ENCODE measurements at places on chromosomes 1 and 21.

DNA sequence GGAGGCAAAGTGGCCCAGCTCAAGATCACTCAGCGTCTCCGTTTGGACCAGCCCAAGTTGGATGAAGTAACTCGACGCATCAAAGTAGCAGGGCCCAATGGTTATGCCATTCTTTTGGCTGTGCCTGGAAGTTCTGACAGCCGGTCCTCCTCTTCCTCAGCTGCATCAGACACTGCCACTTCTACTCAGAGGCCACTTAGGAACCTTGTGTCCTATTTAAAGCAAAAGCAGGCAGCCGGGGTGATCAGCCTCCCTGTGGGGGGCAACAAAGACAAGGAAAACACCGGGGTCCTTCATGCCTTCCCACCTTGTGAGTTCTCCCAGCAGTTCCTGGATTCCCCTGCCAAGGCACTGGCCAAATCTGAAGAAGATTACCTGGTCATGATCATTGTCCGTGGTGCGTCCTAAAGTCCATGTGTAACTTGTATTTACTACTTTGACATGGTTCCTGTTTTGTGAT is 2.7 kb downstream of the RBM15 start:
- DNase-seq = no peak

DNA sequence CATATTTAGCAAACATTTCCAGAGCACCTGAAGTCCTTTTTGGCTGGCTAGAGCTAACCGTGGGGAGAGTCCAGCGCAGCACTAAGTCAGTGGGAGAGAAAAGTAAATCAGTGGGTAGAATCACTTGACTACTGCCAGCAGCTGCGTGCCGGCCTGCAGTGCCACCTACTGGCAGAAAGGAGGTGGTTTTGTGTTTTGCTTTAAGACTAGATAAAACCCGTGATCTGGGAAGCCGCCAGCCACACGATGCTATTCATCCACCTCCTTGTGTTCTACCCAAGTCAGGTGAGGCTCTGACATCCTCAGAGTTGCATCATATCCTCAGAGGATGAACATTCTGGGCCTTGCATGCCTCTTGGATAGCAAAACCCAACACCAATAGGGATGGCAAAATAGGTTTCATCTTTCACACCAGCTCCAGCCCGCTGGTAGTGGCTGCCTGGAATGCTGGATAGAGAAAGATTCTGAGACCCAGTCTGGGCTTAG is 14.1 kb upstream of the HEYL start:
- DNase-seq = peak; percentile 100

- no peak for DNase-seq
Observed at GRCh38 chr1:114003431-114003830, 24.2 kb downstream of the OLFML3 start.

GRCh38 chr1:154440036-154440804 is 35.1 kb downstream of the IL6R start:
- no peak for DNase-seq

DNA sequence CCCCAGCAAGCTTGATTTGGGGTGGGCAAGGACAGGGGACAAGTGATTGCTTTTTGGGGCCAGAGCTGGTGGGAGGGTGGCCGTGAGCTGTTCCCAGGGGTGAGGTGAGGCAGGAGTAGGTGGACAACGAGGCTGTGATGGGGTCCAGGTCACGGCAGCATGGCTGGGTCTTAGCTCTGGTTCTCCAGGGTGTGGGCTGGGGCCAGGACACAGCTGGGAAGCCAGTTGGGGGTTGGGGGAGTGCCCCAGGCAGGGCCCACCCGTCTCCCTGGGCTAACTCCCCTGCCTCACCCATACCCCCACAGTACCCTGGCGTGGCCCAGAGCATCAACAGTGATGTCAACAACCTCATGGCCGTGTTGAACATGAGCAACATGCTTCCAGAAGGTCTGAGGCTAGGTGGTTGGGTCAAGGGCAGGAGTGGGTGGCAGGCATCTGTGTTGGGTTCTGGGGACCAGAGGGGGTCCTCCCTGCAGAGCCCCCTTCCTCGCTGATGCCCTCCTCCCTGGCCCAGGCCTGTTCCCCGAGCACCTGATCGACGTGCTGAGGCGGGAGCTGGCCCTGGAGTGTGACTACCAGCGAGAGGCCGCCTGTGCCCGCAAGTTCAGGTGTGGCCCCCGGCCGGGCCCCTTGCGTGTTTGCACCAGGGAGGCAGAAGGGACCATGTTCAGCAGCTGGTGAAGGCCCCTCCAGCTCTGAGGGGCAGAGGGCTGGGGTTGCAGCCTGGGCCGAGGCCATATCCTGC is 43.3 kb downstream of the COQ8A start:
- no peak for DNase-seq

GRCh38 chr1:45348966-45349677 is 8.9 kb upstream of the MUTYH start:
- DNase-seq = no peak
